ENCODE measurements at places on chromosomes 13 and 19. TPM values are rescaled to one million over a fixed set of nuclear protein-coding genes. Genes with fewer than 3 reads are reported as not detected.

DNA sequence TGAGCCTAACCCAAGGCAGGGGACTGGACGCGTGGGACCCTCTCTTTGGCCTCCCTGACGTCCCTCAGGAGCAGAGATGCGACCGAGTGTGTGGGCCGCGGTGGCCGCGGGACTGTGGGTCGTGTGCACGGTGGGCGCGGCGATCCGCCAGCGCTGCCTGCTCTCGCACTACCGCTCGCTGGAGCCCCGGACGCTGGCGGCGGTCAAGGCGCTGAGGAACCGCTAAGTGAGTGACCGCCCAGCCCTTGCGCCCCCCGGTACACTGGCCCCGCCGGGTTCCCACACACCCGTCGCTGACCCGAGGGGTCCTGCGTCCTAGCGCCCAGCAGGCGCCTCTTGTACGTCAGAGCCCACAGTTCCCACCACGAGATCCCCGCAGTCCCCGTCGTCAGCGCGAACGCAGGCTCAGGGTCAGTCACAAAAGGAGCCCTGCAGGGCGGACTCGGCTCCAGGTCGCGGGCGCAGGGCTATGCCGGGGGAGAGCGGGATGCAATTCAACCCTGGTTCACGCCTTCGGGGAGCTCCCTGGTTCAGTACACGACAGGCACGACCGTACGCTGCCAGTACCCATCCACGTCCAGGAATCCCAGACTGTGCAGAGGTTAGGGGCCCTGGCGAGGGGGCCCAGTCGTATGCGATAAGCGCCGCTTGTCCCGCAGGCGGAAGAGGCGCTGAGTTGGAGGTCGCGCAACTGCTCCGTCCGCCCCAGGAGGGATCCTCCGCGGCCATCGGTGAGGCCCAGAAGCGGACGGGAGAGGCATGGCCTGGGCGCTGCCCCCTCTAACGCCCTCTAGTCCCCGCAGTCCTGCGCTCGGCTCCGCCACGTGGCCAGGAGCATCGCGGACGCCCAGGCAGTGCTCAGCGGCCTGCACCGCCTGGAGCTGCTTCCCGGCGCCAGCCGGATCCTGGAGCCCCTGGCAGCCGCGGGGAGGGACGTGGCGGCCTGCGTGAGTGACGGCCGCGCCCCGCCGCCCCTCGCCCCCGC is 3.6 kb upstream of the IFNL2 start:
- no peak for DNase-seq

- DNase-seq, result no peak
Measured at GRCh38 chr13:27091451-27091850, 80.2 kb downstream of the USP12 start.

- DNase-seq, result no peak
Measured at GRCh38 chr13:39632994-39633393, 22.5 kb upstream of the COG6 start.

GRCh38 chr19:27774827-27775226 is 1438.1 kb downstream of the UQCRFS1 start:
- DNase-seq, result no peak

GRCh38 chr19:16031872-16032200 is 44.5 kb upstream of the TPM4 start:
- no peak for DNase-seq

DNA sequence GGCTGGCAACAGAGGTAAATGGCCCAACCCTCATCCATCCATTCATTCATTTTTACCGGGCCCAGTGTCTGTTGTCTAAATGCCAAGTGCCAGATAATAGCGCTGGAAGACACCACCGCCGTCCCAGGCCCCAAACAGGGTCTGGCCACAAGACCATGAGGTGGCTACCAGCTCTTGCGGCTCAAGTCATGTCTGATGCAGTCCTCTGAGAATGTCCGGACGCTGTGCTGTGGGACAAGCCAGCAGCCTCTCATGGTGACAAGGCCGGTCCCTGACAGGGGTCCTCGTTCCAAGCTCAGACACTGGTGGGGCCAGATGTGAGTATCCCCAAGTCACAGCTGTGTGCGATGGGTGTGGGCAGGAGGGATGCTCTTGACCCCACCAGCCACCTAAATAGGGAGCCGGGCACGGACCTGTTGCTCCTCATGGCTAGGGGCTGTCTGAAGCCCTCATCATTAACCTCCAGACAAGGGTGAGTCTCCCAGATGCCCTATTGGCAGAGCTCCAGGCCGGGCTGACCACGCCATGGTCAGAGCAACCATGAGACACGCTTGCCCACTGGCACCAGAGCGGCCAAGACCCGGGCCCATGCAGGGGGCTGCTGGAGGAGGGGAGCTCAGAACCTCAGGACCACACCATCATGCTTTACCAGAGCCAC is 58.4 kb downstream of the MLLT1 start:
- no peak for DNase-seq

DNA sequence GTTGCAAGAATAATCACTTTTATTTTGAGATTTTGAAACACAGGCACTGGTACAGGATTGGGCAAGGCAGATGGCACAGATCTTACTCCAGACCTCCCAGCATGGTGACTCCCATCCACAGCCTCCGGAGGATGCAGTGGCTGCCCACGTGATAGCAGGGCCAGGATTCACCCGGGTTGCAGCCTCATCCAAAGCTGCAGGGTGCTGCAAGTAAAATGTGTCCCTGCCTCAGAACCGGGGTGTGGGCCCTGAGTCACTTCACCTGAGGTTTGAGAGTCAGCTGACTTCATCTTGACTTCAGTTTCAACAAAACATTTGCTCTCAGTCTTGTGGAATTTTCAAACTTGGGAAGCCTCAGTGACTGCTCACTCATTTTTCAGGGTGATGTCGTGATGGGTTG is 201.9 kb downstream of the FGF9 start:
- no peak for DNase-seq

DNA sequence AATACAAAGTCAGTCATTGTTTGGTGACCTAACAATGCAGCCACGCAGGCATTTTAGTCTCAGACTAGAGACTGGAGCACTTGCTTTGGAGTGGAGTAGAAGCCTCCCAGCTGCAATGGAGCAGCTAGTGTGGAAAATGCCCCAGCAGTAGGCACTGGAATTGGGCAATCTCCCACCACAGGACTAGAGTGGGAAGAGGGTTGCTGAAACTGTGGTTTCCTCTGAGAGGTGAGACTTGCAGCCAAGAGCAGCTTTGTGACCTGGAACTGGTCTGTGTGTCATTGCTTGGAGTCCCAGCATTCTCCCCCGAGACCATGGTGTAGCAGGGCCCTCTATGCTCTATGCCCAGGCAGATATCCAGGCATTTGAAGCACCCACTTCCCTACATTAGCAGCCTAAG is 556.3 kb downstream of the UQCRFS1 start:
- no peak for DNase-seq

DNA sequence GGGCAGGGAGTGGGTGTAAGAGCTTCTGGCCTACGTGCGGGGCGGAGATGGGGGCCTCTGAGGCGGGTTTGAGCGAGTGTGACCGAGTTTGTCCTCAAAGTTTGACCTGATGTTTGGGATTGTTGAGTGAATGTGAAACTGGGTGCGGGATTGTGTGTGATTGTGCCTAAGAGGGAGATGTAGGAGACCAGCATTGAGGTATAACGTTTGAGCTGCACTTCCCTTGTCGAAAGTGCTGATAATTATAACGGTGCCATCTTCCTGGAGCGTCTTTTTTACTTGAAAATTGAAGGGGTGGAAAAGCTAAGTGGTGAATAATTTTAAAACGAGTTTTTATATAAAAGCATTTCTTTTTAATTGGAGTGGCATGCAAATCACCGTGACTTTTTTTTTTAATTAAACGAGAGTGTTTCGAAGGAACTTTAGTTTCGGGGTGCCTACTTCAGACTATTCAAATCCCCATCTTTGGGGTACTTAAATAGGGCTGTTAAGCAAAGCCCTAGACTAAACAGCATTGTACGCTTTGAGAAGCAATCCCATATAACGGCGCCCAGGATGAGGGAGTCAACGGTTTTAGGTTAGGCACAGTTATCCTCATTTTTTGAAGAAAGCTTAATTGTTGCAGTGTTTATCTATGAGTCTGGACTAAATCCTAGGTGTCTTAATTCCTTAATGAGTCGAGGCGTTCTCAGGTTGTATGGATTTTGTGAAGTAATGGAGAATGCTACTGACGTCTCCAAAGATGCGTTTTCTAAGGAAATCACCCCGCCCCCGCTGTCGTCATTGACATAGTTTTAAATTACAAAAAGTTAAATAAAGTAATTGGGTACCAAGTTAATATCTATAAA is 594 bp downstream of the ZNF146 start:
- DNase-seq, result no peak

GRCh38 chr13:49265822-49266221 is 18.1 kb downstream of the CDADC1 start:
- DNase-seq, result no peak

- peak; percentile 80 for DNase-seq
Measured at GRCh38 chr19:14561847-14562351, 10.0 kb downstream of the NDUFB7 start.

CEACAM3 gene
- not detected for total RNA-seq

OR7D2 gene
- total RNA-seq, result not detected

ZNF528 gene
- 4.0 TPM for total RNA-seq

TMEM86B gene
- not detected for total RNA-seq

MEIOSIN gene
- not detected for total RNA-seq

Measured in ascending aorta (tissue), 2 donors.